Endothelial cell of umbilical vein (primary cell): ENCODE measurements at places on chromosomes 13 and 19. TPM values are rescaled to one million over a fixed set of nuclear protein-coding genes. Genes with fewer than 3 reads are reported as not detected.

GRCh38 chr19:58088521-58089052 lies 9.4 kb downstream of the ZSCAN18 start:
- no peak overlapping the region for H3K27ac ChIP-seq
- no peak overlapping the region for H3K4me3 ChIP-seq
- no peaks in the 10 kb centered on the region for H3K36me3 ChIP-seq
- H3K27me3 ChIP-seq = no peaks in the 10 kb centered on the region

DNA sequence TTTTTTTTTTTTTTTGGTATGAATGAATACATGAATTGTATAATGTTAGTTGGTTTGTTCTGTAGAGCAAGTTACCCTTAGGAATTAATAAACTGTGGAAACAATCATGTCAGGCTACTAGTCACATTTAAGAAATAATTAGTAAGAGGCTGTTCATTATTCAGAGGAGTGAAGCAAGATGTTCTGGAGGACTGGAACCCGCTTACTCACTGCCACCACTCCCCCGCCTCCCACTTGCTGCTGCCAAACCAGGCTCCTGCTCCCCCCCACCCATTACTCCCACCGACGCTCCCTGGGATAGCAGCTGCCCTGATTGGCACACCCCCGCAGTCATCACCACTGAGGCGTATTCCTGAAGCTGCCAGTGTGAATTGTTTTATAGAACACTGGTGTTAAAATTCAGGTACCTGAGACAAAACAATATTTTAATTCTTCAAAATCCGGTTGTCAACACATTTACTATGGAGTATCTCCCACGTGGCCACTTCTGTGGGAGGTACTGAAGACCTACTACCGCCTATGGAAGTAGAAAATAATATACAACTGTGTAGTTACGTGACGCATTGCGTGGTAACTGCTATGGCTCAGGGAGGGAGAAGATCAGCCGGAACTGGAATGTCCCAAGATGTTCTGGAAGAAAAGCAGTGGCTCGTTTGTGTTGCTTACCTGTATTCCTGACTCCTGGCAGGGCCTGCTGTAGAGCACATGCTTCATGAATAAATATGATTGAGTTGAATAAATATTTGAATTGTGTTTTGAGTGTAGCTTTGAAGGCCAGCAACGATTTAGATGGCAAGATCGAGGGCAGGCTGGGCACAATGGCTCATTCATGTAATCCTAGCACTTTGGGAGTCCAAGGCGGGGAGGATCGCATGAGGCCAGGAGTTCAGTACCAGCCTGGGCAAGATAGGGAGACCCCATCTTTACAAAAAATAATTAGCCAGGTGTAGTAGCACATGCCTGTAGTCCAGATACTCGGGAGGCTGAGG lies 1.7 kb downstream of the DPY19L3 start:
- H3K4me3 ChIP-seq = no peak overlapping the region
- H3K36me3 ChIP-seq = peaks cover 4% of the 10 kb centered on the region
- no peak overlapping the region for H3K27ac ChIP-seq

DNA sequence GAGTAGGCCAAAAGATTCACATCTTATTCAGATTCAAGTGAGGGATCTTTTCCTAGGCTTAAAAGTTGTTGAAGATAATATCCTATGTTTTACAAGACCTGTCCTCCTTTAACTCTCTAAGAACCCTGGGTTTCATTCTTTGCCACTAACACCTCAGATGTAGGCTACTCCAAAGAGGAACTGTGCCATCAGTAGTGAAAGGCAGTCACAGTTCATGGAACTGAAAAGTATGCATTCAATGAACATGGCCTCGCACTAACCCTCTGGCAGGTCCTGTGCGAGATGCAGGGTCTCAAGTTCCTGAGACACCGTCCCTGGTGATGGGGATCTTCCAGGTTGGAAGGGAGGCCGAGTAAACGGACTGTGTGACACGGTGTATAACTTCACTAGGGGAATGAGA lies 4.3 kb downstream of the LGALS14 start:
- no peak overlapping the region for H3K4me3 ChIP-seq
- no peaks in the 10 kb centered on the region for H3K36me3 ChIP-seq
- no peaks in the 10 kb centered on the region for H3K27me3 ChIP-seq

- no peak overlapping the region for H3K27ac ChIP-seq
- H3K27me3 ChIP-seq = no peaks in the 10 kb centered on the region
- no peaks in the 10 kb centered on the region for H3K36me3 ChIP-seq
- no peak overlapping the region for H3K4me3 ChIP-seq
- peaks cover 40% of the 10 kb centered on the region for H3K4me1 ChIP-seq
Measured at GRCh38 chr13:48403151-48403631, 9.7 kb downstream of the LPAR6 start.

The RNF17 gene
- total RNA-seq = not detected in 2 replicates

The ATXN8OS gene
- not detected in 2 replicates for total RNA-seq
